NAMALWA (cell line): ENCODE measurements at places on chromosomes 7 and 10.

DNA sequence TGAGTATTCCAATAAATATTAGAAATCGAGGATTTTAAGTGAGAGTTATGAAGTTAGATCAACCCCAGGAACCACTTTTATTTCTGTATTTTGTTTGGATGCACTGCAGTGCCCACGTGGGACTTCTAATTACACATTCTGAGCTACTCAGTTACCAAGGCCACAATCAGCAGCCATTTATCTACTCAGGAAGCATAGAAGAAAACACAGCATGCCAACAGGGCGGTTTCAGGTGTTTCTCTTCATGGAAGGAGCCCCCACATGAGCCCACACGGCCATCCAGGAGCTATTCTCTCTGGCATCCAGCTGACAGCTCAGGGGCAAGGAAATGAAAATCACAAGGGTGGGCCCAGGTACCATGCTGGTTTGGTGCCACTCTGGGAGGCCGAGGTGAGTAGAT, 266.5 kb upstream of the MKLN1 start:
- no peak for DNase-seq

DNA sequence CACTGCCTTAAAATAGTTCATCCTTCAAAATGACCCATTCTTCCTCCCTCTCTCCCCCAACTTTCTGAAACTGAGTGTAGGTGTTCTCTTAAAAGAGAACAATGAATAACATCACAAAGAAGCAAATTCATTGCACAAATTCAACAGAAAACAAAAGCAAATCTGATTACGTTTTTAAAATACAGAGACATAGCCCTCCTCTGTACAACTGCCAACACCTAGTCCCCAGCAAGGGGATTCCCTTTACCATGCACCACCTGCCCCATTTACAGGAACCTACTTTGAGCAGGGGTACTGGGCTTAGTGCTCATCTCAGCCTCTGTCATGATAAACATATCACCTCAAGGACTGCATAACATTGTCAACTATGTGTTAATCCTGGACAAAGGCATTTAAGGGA, 302.8 kb upstream of the AOAH start:
- DNase-seq: no peak

- DNase-seq: no peak
Measured at GRCh38 chr7:17844514-17845196, 95.6 kb downstream of the SNX13 start.

DNA sequence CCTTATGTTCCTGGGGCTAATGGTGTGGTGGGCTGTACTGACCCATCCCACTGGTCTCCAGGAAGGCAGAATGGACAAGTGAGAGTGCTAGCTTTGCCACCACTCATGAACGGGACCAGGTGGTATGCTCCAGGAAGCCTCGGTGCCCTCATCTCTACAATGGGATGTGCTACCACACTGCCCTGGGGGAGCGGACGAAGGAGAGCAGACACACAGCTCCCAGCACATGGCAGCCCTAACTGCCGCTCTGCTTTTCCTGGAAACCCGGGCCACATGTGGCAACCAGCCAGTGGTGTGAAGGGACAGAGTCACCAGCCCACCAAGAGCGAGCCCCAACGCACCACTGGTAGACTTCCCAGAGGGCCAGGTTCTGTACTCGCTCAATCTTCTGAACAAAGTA, 35.8 kb downstream of the PARP12 start:
- DNase-seq: no peak

GRCh38 chr7:115522174-115522573, 508.4 kb downstream of the TFEC start:
- DNase-seq: no peak

- no peak for DNase-seq
Measured at GRCh38 chr10:77960829-77961329, 34.3 kb upstream of the DLG5 start.

GRCh38 chr7:104124469-104124868, 83.3 kb downstream of the ORC5 start:
- no peak for DNase-seq

DNA sequence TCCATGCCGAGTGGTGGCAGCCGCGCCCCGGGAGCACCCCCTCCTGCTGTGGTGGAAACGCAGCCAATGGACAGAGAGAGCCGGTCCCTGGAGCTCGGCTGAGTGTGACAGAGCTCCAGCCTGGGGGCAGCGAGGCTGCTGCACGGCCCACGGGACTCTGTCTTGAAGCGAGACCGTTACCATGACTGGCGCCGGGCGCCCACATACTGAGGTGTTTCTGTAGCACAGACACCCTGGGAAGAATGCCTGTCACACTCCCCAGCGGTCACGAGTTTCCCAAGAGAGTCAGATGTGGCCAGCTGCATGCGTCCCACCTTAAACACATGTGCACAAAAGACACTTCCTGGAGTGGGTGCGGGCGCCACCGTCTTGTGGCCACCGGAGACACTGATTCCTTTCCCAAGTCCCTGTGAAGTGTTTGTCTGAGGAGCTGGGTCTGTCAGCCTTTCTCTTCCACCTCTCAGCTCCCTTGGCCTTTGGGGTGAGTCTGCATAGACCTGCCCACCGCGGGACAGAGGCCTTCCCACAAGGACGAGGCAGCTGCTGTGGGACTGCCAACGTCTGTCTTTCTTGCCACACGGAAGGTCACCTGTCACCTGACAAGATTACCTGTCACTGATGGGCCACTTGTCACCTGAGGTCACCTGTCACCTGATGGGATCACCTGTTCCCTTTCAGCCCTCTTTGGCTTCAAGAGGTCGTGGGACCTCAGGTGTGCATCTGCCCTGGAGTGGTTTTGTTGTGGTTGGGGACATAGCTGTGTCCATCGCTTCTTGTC, 94.6 kb downstream of the DNAJB6 start:
- DNase-seq: no peak

- no peak for DNase-seq
Measured at GRCh38 chr10:85225311-85225710, 896.9 kb downstream of the CCSER2 start.

DNA sequence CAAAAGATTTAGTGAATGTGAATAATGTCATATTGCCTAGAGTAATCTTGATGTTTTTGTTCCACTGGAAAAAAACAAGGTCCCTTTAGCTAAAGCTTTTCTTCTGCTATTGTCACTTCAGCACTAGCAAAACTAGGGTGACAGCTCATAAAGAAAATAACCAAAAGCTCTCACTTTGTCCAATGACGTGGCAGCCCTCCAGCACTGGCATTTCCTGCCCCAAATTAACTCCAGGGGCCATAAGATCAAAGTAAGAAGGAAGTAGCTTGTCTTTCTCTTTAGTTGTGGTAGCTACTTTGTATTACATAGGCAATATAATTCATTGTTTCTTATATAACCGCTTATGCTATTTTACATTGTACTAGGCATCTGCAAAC, 47.3 kb downstream of the LRRN3 start:
- peak; percentile 55 for DNase-seq

DNA sequence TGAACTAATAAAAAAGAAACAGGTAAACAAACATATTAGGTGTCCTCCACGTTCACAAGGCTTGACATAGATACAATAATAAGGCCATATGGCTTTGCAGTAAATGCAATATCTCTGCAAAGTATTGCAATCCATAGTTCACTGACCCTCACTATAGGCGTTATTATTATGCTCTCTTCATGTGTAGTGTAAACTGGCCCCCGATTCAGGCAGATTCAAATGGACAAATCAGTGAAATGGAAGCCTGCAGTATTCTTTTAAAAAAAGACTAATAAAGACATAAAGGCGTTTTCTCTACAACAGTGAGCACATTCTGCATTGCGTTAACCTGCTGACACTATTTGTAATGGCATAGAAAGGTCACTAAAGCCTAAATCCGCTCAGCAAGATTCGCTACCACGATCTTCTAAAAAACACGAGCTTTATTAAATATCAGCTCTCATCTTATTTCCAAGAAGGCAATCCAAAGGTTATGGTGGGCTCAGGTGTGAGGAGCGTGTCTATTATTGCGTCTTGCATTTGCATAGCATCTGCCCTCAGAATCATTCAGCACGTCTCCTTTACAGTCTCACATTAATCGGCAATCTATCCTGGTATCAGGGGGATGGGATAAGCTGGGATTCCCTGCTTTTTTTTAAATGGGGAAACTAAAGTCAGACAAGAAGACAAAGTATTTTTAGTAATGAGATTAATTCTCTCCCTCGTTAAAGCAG, 36.2 kb downstream of the FRMD4A start:
- no peak for DNase-seq

DNA sequence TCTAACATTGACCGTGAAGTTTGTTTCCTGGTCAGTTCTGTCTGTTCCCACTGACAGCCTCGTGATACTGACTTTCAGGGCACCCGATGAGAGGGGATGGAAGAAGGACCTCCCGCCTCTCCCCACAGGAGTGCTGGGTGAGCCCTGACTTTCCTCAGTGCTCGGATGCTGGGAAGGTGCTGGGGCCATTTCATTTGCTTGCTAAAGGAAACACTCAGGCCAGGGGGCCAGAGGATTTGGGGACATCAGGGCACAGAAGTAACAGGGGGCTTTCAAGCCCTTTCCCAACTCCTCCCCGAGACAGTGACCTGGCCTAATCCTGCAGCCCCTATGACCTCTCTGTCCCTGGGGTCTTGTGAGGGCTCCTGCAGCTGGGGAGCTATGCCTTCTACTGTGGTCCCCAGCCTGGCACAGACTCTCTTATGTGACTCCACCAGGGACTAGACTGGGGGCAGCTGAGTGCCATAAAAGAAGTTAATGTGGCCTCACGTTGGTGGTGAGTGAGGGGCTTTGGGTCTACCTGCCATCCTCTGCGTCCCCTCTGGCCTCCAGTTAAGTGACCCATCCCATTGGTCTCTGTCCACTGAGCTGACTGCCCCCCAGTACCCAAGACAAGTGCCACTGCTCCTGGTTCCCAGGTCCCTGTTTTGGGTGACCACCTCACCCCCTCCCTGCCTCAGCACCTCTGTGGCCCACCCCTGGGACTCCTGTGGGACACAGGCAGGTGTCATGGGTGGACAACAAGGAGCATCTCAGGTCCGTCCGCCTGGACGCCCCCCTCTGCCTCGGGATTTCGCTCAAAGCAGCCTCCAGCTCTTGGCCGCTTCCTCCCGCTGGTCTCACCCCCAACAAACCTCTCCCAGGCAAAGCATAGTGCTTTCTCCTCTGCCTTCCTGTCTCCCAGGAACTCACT, 33.4 kb upstream of the HSPA12A start:
- no peak for DNase-seq

DNA sequence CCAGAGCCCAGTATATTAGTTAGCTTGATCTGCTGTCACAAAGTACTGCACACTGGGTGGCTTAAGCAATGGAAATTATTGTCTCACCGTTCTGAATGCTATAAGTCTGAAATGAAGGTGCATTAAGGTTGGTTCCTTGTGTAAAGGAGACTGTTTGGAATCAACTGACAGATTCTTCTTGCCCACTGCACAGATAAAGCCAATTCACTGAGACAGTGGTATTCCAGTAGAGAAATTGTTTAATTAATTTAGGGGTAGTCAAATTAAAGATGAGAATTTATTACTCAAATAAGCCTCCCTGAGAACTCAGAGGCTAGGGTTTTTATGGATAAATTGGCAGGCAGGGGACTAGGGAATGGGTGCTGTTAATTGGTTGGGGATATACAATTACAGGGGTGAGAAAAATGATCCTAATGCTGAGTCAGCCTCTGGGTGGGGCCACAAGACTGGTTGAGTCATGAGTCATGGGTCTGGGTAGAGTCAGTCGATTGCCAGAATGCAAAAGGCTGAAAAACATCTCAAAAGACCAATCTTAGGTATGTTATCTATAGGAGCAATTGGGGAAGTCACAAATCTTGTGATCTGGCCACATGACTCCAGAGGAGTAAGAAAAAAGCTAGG, 23.5 kb upstream of the SAMD9L start:
- DNase-seq: no peak

- DNase-seq: no peak
Measured at GRCh38 chr7:155878250-155878649, 66.0 kb upstream of the SHH start.

GRCh38 chr7:1359051-1359400, 100.2 kb downstream of the MICALL2 start:
- no peak for DNase-seq

DNA sequence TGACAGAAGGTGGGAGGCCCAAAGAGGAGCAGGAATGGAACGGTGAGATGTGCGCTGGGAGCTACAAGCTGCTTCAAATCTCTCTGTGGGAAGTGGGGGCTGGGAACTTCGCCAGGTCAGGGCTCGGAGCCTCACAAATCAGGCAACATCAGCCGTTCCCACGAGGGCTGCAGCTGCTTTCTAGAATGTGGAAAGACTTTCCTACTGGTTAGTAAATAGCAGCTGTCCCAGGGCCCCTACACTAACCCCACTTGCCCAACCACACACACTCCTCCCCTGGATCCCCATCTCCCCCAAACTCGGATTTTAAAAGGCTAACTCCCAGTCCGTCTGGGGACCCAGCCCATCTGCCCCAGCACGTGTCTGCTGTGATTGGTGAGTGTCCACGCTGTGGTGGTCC, 40.6 kb upstream of the PITRM1 start:
- DNase-seq: no peak

DNA sequence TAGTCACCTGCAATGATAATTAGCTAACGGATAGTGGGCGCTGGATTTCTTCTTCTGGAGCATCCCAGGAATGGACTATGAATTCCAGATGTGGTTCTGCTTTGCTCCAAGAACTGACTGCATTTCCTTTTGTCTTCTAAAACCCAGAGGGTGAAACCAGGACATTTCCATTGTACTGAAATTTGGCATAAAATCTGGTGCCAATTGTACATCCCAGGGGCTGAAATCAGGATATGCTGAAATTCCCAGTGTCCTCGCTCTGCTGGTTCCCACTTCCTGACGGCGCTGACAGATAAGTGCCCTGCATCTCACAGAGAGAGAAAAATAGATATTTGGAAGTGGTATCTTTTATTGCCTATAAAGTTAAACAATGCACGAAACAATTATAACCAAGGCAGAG, 31.9 kb downstream of the RBM20 start:
- no peak for DNase-seq

DNA sequence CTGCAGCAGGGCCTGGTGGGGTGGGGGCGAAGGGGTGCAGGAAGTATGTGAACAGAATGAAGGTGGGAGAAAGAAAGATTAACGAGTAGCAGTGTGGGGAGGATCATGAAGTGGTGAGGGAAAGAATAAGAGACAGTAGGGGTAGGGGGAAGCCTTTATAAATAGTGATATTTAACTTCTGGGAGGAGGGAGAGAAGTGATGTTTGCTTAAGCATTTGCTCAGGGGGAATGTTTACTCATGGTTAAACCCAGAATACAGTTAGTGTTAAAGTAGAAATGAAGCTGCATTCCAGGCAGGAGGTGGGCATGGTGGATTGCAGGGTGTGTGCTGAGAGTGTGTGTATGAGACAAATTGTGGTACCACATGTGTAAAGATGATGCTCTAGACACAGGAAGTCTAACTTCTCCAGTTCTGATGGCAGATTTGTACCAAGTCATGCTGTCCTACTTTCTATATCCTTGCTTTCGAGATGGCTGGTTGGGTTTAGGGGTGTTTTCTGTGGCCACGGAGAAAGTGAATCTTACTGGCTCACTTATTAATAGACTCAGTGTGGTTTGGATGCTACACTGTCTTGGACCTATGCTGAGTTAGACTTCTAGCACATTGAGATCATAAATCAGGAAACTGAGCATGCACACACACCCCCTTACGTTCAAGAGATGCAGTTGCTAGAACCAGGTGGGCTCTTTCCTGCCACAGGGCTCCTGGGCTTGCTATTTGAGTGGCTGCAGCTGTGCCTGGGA, 10.6 kb upstream of the DNMBP start:
- DNase-seq: peak; percentile 95

GRCh38 chr7:37817996-37818720, 30.2 kb upstream of the NME8 start:
- DNase-seq: no peak
